Activated T-helper 2 cell treated with anti-CD3 and anti-CD28 coated beads, Interferon-gamma antibody, Interleukin-2, Interleukin-4, amounts not matched to agents 10 μg/mL and 5 μg/mL and 100 μg/mL, durations not matched to agents 14 hours and 24 hours and 36 hours (primary cell): ENCODE measurements at places on chromosomes 5 and 9.

GRCh38 chr9:108863891-108864290, 1.8 kb downstream of the ACTL7A start:
- peaks cover 5% of the 10 kb centered on the region for H3K4me1 ChIP-seq
- no peak overlapping the region for H3K4me3 ChIP-seq
- peaks cover 13% of the 10 kb centered on the region for H3K36me3 ChIP-seq
- H3K27ac ChIP-seq = no peak overlapping the region

DNA sequence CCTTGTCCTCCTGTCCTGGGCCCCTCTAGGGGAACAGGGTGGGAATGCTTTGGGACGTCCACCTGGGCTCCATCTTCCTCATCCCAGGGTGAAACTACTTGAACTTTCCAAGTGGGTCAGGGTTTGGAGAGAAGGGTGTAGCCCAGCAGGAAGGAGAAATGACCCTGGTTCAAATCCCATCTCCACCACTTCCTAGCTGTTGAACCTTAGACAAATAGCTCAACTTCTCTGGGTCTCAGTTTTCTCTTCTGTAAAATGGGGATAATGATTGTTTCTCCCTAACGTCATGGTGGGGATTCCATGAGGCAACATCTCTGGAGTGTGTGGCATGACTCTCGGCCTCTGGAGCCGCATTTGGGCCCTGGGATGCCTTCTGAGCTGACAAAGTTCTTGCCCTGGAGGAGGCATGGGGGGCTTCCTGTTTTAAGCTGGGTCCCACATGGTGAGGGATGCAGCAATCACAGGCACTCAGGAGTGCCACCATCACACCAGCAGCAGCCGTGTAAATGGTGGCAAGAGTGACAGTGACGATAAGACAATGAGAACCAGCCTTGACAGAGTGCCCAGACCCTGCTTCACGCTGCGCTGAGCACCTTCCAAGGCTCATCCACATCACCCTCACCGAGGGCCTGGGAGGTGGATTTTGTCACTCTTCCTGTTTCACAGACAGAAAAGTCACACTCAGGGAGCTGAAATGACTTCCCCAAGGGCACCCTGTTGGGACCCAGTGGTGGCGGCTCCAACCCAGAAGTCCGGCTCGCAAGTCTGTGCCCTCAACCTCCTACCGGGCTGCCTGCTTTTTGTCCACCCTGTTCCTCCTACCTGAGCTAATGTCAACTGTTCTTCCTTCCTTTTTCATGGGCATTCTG, 69.5 kb upstream of the IER5L start:
- no peak overlapping the region for H3K27ac ChIP-seq
- peaks cover 4% of the 10 kb centered on the region for H3K4me1 ChIP-seq
- no peaks in the 10 kb centered on the region for H3K36me3 ChIP-seq
- H3K4me3 ChIP-seq = no peak overlapping the region
- peaks cover 12% of the 10 kb centered on the region for H3K27me3 ChIP-seq

DNA sequence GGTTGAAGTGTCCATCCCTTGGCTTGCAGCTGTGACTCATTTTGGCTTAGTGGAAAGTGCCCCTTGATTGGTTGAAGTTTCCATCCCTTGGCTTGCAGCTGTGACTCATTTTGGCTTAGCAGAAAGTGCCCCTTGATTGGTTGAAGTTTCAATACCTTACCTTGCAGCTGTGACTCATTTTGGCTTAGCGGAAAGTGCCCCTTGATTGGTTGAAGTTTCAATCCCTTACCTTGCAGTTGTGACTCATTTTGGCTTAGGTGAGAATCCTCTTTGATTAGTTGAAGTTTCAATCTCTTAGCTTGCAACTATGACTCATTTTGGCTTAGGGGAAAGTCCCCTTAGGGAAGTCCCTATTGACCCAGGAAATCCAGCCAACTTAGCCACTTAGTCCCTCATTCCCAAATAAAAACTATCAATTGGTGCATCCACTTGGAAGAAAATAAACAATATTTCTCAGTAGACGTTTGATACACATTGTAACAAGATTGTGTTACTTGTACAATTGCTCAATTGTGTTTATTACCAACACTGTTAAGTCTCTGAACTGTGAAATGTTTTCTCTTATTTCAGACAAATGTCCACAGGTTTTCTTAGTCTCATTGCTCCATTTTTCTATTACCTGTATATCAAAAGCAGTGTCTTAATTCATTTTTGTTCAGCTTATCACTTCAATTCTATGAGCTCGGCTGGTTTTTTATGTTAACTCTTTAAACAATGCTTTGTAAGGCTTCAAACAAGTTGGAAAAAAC, 2308.8 kb upstream of the ACO1 start:
- H3K4me3 ChIP-seq = no peak overlapping the region
- H3K4me1 ChIP-seq = peaks cover 10% of the 10 kb centered on the region
- no peak overlapping the region for H3K27ac ChIP-seq
- no peaks in the 10 kb centered on the region for H3K27me3 ChIP-seq
- no peak for DNase-seq

DNA sequence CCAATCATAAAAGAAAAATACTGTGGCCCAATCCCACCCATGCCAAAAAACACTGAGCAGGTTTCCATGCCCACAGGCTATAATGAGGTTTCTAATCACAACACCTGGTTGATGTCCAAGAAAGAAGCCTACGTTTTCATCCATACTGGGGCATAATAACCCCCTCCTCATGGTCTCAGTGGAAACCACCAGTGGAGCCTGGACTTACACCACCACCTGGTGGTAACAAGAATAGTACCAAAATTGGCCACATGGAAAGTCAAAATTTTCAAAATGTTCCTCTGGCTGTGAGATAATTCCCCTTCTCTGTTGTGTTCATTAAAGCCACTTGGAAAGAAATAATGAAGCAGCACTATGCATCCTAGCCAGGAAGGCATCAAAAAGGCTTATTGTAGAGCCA, 687.3 kb upstream of the ST8SIA4 start:
- H3K27ac ChIP-seq = no peak overlapping the region
- no peaks in the 10 kb centered on the region for H3K27me3 ChIP-seq
- no peak overlapping the region for H3K4me3 ChIP-seq

DNA sequence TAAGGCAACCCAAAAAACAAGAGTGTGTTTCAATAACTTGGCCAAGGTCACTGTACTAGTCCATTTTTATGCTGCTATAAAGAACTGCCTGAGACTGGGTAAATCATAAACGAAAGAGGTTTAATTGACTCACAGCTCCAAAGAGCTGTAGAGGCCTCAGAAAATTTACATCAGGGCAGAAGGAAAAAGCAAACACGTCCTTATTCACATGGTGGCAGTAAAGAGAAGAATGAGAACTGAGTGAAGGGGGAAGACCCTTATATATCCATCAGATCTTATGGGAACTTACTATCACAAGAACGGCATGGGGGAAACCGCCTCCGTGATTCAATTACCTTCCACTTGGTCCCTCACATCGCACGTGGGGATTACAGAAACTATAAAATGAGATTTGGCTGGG, 64.3 kb upstream of the CAMK4 start:
- H3K4me1 ChIP-seq = peaks cover 32% of the 10 kb centered on the region
- DNase-seq = no peak
- no peak overlapping the region for H3K4me3 ChIP-seq
- H3K36me3 ChIP-seq = no peaks in the 10 kb centered on the region
- no peaks in the 10 kb centered on the region for H3K27me3 ChIP-seq
- no peak overlapping the region for H3K27ac ChIP-seq

DNA sequence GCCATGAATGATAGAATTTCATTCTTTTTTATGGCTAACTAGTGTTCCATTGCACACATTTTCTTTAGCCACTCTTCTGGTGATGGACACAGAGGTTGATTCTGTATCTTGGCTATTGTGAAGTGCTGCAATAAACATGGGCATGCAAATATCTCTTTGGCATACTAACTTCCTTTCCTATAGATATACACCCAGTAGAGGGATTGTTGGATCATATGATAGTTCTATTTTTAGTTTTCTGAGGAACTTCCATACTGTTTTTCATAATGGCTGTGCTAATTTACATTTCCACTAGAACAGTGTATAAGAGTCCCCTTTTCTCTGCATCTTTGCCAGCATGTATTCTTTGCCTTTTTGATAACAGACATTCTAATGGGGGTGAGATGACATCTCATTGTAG, 50.4 kb upstream of the CDK5RAP2 start:
- no peak for DNase-seq
- H3K27ac ChIP-seq = no peak overlapping the region
- no peaks in the 10 kb centered on the region for H3K36me3 ChIP-seq
- H3K27me3 ChIP-seq = peaks cover 8% of the 10 kb centered on the region
- no peak overlapping the region for H3K4me3 ChIP-seq

DNA sequence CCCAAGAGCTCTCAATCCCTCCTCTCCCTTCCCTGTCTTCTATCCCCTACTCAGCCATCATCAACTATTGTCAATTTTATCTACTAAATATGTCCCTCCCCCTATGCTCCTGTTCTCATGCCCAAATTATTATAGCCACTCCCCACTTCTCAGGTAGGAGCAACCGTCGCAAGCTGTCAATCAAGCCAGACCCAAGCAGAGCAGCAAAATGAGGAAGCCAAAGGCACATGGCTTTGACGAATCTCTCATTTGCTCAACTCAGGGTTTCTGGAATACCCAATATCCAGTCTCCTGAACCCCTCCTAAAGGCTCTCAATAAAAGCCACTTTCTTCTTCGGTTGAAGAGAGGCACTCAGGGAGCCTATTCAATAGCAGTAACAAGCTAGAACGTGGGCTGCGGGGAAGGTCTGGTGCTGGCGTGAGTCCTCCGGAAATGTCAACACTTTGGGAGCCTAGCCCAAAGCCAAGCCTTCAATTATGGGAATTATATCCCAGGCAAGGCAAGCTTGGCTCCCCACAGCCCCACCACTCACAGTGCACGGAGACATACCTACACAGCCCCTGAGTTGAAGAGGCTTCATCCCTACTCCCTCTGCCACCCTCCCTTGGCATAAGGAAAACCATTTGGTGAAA, 47.7 kb downstream of the SIL1 start:
- H3K4me3 ChIP-seq = no peak overlapping the region
- H3K36me3 ChIP-seq = no peaks in the 10 kb centered on the region
- H3K27me3 ChIP-seq = no peaks in the 10 kb centered on the region
- H3K27ac ChIP-seq = no peak overlapping the region

GRCh38 chr5:89313804-89314588, 431.0 kb upstream of the MEF2C start:
- H3K27me3 ChIP-seq = peaks cover 2% of the 10 kb centered on the region
- peaks cover 24% of the 10 kb centered on the region for H3K4me1 ChIP-seq
- no peaks in the 10 kb centered on the region for H3K36me3 ChIP-seq
- no peak overlapping the region for H3K4me3 ChIP-seq
- DNase-seq = no peak
- peak overlapping the region; percentile 84 for H3K27ac ChIP-seq

DNA sequence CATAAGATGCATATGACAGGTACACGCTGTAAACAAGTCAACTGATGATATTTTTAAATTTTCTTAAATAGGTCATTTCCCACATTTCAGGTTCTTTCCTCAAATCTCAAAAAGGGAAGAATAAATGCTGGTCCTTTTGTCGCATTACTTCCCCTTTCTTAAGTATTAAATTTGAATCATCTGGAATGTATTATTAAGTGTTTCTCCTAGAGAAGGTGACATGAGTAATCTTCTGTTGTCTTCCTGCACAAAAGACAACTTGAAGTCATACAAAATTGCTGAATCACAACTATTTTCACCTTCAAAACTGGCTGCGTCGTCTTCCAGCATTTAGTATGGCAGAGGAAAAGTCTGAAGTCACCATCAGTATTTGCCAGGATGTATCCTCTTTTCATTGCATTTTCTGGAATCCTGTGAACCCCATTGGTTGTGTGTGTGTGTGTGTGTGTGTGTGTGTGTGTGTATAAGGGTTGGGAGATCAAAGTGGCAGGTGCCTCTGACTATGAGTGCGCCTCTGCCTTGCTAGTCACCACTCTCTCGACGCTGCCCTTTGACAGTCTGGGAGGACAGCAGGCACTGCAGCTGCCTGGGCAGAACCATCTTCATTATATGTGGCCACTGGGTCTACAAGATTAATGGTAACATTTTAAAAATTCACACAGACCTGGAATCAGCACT, 86.9 kb downstream of the MVB12B start:
- peaks cover 42% of the 10 kb centered on the region for H3K4me1 ChIP-seq
- no peaks in the 10 kb centered on the region for H3K36me3 ChIP-seq
- no peak for DNase-seq
- no peak overlapping the region for H3K27ac ChIP-seq
- no peak overlapping the region for H3K4me3 ChIP-seq

- no peak overlapping the region for H3K4me3 ChIP-seq
- no peaks in the 10 kb centered on the region for H3K27me3 ChIP-seq
- H3K36me3 ChIP-seq = peaks cover 55% of the 10 kb centered on the region
- DNase-seq = no peak
- H3K27ac ChIP-seq = no peak overlapping the region
Measured at GRCh38 chr5:60685028-60685427, 14.9 kb downstream of the DEPDC1B start.

GRCh38 chr5:95020345-95020744, 264.5 kb downstream of the MCTP1 start:
- no peak overlapping the region for H3K27ac ChIP-seq
- DNase-seq = no peak
- peaks cover 4% of the 10 kb centered on the region for H3K27me3 ChIP-seq

DNA sequence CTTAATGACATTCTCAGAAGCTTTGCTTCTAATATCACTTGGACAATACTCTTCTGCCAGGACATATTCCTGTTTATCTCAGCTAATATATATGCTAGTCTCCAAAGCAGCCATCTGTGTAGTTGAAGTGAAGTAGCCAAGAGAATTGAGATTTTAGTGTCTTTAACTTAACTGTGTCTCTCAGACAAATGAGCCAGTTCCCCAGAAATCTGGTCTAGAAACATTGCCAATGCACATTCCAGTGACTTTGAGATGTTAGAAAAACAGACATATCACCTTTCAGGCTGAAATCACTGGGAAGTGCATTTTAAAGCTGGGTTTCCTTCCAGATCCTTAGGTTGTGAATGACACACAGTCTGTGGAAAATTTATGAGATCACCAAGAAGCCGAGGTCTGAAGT, 114.6 kb downstream of the MTX3 start:
- H3K4me1 ChIP-seq = peaks cover 2% of the 10 kb centered on the region
- peaks cover 3% of the 10 kb centered on the region for H3K27me3 ChIP-seq
- no peak overlapping the region for H3K4me3 ChIP-seq
- no peaks in the 10 kb centered on the region for H3K36me3 ChIP-seq
- no peak overlapping the region for H3K27ac ChIP-seq

DNA sequence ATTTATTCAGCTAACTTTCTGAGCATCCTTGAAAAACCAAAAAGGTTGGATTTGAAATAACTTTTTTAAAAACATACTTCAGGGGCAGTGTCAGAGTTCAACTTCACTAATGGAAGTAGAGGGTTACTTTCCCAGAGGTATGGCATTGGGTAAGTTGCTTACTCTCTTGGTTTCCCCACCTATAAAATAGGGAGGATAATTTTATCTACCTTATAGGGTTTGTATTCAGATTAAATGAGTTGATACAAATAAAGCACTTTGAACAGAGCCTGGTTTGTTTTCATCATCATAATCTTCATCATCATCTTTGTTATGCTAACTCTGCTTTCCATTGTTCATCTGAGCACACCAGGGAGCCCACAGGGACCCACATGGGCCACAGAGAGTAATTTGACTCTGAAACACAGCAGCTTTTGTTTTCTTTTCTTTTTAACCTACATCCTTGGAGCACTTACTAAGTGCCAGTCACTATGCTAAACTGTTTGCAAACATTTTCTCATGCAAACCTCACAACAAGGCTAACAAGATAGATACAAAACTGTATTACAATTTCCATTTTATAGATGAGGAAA, 179.1 kb upstream of the SLC24A2 start:
- peaks cover 2% of the 10 kb centered on the region for H3K4me1 ChIP-seq
- no peak for DNase-seq
- no peaks in the 10 kb centered on the region for H3K36me3 ChIP-seq
- H3K4me3 ChIP-seq = no peak overlapping the region

- no peak for DNase-seq
- H3K4me1 ChIP-seq = peaks cover 18% of the 10 kb centered on the region
- H3K36me3 ChIP-seq = peaks cover 26% of the 10 kb centered on the region
- peaks cover 12% of the 10 kb centered on the region for H3K27me3 ChIP-seq
- peak overlapping the region; percentile 84 for H3K4me3 ChIP-seq
Measured at GRCh38 chr9:126862104-126862761, 1.8 kb downstream of the ZBTB34 start.
